ENCODE measurements at places on chromosomes 4 and X. TPM values are rescaled to one million over a fixed set of nuclear protein-coding genes. Genes with fewer than 3 reads are reported as not detected.

Gene UGT2B17
- not detected for total RNA-seq

- DNase-seq: no peak
Observed at GRCh38 chr4:177952723-177953122, 510.5 kb upstream of the AGA start.

DNA sequence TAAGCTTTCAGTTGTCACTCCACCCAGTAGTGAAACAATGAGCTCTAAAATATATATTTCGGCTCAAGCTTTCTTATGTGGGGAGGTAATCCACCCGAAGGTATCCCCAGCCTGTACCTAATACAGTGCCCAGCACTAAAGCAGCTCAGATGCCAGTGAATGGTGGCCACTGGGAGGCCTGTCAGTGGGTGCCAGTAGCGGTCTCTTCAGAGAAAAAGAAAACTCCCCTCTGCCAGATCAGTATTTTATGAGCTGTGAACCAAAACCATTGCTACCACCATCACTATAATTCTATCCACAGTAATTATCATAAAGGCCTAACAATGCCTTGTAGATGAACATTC is 835 bp upstream of the NFKB1 start:
- DNase-seq: no peak

- DNase-seq: no peak
Observed at GRCh38 chr4:109506890-109507289, 53.2 kb upstream of the MCUB start.

Gene NSG1
- total RNA-seq: 10.4 TPM

Gene SHROOM4
- not detected for total RNA-seq

Gene DDX53
- not detected for total RNA-seq

Measured in CD4-positive, alpha-beta T cell (primary cell).